ENCODE measurements at places on chromosomes 7 and 10.

DNA sequence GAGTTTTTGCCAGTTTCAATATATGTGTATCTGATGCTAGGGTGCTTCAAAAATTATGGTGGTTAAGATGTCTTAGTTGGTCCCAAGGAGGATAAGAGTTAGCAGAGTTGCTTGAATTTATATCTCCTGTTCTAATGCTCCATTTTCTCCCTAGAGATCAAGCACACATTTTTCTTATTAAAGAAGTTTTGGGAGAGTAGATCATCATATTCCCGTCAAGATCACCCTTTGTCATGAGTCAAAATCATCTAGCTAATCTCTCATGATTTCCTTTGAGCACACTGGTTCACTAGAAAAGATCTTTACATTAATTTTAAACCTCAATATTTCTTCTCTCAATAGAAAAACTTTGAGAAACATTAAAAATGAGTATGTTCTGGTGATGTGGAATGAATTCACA lies 429.9 kb upstream of the SEMA3A start:
- DNase-seq, result no peak

GRCh38 chr10:59633063-59633462 lies 76.6 kb downstream of the SLC16A9 start:
- no peak for DNase-seq

GRCh38 chr10:59857921-59858320 lies 48.4 kb downstream of the CCDC6 start:
- no peak for DNase-seq

- DNase-seq, result no peak
These were observed 146.2 kb downstream of the WDR11 start for GRCh38 chr10:120997313-120997712.

DNA sequence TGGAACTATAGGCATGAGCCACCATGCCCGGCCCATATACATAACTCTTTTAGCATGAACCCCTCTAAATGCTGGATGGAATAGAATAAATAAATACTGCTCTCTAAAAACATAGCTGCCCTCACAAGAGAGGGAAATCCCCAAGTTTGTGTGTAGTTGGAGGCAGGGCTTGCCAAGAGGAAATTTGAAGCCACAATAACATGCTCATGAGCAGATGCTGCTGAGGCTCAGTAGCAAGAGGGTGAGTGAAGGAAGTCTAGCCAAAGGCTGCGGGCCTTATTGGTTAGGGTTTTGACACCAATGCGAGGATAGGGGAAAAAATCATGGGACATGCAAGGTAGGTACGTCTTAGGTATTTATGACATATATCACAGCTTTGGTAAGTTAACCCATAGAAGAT lies 17.3 kb downstream of the TPK1 start:
- no peak for DNase-seq

DNA sequence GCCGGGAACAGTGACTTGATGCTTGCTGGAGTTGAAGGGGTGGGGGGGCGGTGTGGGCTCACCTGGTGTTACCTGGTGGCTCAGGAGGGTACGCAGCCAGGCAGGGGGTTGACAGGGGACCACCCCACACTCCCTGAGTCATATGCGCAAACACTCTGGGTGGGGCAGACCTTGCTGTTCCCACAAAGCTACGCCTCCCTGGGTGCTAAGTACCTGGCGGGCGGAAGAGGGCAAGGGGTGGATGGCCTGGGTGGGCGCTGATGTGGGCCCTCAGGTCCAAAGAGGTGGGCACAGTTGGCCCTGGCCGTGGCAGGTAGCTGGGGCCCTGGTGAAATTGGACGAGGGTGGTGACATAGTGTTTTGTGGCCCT lies 13.9 kb downstream of the STX1A start:
- DNase-seq, result no peak

GRCh38 chr7:39016609-39017008 lies 38.9 kb downstream of the POU6F2 start:
- no peak for DNase-seq

DNA sequence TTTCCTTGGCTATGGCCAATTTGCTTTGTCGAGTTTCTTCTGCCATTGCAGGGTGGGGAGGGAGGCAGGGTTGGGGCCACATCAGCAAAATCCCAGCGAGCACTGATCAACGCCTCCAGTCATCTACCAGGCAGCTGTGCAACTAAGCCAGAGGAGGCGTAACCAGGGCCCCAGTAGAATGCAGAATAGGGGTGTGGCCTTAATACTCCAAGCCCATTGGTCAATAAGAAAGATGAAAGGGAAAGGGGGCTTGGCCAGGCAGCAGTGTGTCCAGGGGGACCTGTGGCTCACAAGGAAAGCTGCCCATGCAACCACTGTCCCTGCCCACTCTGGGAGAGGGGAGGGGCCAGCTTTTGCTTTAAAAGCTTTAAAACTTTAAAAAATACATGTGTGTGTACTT lies 21.5 kb upstream of the GGCT start:
- DNase-seq, result no peak

- no peak for DNase-seq
These were observed 125.1 kb downstream of the RAPGEF5 start for GRCh38 chr7:22231806-22232205.

DNA sequence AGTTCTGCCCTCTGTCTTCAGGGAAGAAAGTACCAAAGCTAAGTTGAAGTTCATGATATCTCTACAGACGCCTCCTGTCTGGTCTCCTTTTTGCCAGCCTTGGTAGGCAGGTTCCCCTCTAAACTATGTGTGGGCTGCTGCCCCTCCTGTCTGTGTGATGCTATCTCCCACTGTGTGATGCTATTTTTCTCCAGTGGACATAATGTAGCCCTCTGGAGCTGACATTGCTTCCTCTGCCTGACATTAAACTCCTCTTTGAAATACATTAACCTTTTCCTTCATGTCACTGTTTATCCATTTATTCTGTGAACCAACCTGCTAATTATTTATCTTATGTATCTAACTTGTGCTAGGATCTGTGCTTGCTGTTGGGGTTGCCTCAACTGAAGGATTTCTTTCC lies at the start of gene PRSS58:
TSS of gene PRSS58 (minus strand) at position 101 of the 400 bp plus-strand sequence. CDS start 351 bp downstream, outside the sequence.
- no peak for DNase-seq

DNA sequence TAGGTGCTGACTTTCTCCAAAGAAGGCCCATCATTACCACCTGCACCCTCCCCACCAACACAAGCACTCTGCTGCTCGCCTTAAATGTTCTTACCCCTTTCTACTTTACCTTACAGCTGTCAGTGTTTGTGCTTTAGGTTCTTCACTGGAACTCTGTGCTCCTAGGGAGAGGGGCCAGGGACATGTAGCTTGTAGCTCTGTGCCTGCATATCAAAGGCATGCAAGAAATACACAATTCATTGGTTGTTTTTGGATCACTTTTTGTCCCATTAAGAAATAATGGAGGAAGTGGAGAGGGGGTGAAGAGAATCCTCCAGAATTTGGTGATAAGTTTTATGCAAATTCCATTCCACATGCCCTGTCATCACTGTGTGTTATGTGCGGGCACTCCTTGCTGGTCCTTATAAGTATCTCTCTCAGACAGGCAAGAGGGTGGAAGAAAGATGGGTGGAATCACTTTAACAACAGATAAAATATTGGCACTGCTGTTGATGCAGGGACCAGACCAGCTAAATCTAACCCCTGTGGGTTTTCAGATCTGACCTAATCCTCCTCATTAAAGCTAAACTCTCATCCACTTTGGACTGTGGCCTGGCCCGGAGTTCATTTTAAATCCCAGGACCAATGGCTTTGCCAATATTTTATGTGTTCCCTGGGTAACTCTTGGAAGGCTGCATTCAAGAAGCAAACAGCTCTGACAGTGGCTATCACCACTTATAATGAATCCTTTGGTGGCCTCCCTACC lies 375.8 kb upstream of the NFE2L3 start:
- DNase-seq, result no peak

DNA sequence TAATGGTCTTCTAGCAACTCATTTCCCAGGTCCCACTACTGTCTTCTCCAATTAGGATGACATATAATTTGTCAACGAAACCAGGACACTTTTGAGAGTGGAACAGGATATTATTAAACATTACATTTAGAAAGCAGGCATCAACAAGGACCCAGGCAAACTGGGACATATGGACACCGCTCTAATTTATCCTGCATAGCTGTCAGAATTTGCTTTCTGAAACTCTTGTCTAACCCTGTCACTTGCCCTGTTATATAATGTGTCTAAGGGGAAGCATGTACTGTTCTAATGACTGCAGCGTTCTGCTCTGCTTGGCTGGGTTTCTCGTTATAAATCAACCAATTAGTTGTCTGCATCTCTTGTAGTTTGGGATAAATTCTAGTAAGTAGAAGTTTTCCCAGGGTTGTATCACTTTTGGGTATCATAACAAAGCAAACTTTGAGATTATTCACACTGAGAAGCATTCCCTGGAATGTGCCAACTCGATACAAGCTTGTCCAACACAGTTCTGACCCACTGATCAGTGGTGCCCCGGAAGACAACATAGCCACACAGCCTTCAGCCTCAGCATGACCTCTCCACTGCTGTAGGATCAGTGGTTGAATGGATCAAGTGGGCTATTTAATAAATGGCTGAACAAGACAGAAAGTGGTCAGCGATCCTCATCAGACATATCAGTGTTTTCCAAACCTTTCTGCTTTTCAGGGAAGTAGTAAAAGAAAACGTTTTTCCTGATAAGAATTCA lies 228.1 kb downstream of the KIF20B start:
- no peak for DNase-seq

- no peak for DNase-seq
These were observed 197.0 kb upstream of the PRSS58 start for GRCh38 chr7:142454862-142455261.

GRCh38 chr10:95500097-95500496 lies 61.1 kb downstream of the SORBS1 start:
- DNase-seq, result no peak

GRCh38 chr7:158415316-158415715 lies 172.3 kb downstream of the PTPRN2 start:
- DNase-seq, result no peak

GRCh38 chr7:23242321-23242720 lies 4.3 kb upstream of the GPNMB start:
- no peak for DNase-seq

- no peak for DNase-seq
These were observed 122.7 kb downstream of the SFMBT2 start for GRCh38 chr10:7288060-7288690.

- no peak for DNase-seq
These were observed 107.0 kb downstream of the DOCK1 start for GRCh38 chr10:127012071-127012768.

DNA sequence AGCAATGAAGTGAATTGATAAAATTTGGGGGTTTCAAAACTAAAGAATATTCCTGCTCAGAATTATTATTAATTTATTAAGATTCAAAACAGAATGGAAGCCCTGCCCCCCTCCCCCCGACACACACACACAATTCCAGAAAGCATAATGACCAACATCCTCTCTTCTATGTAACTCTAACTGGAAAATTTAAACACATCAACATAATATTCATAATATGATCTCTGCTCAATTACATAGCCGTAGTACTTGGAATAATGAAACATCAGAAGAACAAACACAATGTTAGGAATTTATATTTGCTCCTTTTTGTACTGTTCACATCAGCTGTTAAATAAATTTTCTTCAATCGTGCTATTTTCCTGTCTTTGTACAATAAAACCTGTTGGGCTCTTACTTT lies 20.8 kb downstream of the PCLO start:
- no peak for DNase-seq

DNA sequence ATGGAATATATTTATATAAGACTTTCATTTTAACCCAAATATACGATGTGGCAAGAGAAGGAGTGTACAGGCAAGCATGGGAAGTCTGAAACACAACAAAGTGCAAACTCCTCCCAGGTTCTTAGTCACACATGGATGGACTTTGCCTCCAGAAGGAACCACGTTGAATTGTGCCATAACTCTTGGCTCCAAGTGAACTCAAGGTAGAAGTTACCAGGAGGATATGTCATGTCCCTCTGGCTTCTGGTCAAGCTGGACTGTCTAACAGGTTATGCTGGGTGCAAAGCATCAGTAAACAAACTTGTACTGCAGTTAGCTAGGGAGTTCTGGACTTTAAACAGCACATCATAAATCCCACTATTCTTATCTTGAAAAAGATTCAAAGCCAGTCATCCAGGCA lies 328.3 kb upstream of the TEX47 start:
- no peak for DNase-seq

- DNase-seq, result no peak
These were observed 640.0 kb downstream of the PARD3 start for GRCh38 chr10:34175121-34175520.

GRCh38 chr7:100540073-100540723 lies 1.2 kb downstream of the AGFG2 start:
- DNase-seq, result no peak

DNA sequence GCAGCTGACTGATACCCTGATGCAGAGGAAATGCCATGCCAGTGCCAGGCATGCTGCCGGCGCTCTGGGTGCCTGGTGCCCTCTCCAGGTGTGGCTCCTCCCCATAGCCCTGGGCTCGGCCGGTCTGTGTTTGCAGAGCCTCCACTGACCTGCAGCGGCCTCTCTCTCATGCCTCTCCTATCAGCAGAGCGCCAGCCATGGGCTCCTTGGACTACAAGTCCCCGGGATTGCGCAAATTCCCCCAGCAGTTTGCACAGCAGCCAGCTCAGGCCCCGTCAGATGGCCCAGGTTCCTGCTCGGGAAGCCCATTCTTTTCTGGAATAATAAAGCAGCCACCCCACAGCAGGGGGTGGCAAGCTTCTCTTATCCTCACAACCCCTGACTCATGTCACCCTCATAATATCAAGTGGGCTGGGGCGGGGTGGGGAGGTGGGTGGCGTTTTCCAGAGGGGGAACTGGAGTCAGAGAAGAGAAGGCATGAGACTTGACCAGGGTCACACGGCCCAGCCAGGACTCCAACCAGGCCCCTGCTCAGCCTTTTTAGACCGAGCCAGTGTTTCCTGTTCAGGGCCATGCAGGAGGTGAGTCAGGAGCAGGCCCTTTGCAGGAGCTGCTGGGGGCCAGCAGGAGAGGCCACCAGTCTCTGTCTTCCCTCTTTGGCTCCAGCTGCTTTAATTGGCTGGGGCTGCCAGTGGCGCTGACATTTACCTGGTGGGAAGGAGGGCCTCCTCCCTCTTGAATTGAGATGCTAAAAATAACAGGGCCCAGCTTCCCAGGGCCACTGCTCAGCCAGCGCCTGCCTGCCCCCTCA lies 58.6 kb downstream of the ZMIZ1 start:
- DNase-seq, result no peak

- DNase-seq, result no peak
These were observed 336.9 kb upstream of the NPSR1 start for GRCh38 chr7:34320926-34321661.

- DNase-seq, result no peak
These were observed 35.2 kb downstream of the PRPF18 start for GRCh38 chr10:13621931-13622330.

DNA sequence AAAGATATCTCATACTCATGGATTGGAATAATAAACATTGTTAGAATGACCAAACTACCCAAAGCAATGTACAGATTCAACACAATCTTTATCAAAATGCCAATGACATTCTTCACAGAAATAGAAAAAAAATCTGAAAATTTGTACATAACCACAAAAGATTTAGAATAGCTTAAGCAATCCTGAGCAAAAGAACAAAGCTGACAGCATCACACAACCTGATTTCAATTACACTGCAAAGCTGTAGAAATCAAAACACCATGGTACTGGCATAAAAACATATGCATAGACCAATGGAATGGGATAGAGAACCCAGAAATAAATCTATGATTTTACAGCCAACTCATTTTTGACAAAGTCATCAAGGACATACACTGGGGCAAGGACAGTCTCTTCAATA lies 130.0 kb upstream of the TMEM72 start:
- DNase-seq, result no peak

- no peak for DNase-seq
These were observed 64.6 kb downstream of the FAS start for GRCh38 chr10:89055159-89055558.
